ENCODE measurements at places on chromosomes 2 and 18. TPM values are rescaled to one million over a fixed set of nuclear protein-coding genes. Genes with fewer than 3 reads are reported as not detected.

KRTCAP3 gene
- 19.3 TPM for total RNA-seq

POTEI gene
- total RNA-seq = 1.9 TPM

- H3K36me3 ChIP-seq = no peaks in the 10 kb centered on the region
- H3K4me1 ChIP-seq = no peaks in the 10 kb centered on the region
- H3K27ac ChIP-seq = no peak overlapping the region
- no peak overlapping the region for H3K4me3 ChIP-seq
These were observed 45.7 kb upstream of the STK17B start for GRCh38 chr2:196217116-196217515.

GRCh38 chr2:195022508-195022830 lies 634.6 kb upstream of the SLC39A10 start:
- H3K4me3 ChIP-seq = no peak overlapping the region
- no peak for DNase-seq
- H3K27ac ChIP-seq = peak overlapping the region; percentile 36

DNA sequence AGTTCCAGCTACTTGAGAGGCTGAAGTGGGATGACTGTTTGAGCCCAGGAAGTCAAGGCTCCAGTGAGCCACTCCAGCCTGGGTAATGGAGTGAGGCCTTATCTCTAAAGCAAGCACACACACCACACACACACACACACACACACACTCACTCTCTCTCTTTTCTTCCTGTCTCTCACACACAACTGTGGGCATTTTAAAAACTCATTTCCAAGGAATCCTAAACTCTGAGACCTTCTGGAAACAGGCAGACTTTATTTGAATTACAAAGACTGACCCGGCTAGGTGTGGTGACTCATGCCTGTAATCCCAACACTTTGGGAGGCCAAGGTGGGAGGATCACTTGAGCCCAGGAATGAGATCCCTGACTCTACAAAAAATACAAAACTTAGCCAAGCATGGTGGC lies 21.3 kb downstream of the WDSUB1 start:
- H3K27me3 ChIP-seq = no peaks in the 10 kb centered on the region
- no peaks in the 10 kb centered on the region for H3K4me1 ChIP-seq
- DNase-seq = no peak
- no peaks in the 10 kb centered on the region for H3K36me3 ChIP-seq
- H3K4me3 ChIP-seq = no peak overlapping the region
- H3K27ac ChIP-seq = no peak overlapping the region

DNA sequence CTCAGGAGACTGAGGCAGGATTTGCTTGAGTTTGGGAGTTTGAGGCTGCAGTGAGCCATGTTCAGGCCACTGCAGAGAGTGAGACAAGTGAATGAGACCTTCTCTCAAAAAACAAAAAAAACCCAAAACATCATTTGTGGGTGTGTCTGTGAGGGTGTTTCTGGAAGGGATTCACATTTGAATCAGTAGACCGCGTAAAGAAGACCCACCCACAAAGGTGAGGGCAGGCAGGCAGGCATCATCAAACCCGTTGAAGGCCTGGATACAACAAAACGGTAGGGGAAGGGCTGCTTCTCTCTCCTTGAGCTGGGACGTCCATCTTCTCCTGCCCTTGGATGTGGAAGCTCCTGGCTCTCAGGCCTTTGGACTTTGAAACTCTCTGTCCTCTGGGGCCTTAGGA lies 25.4 kb downstream of the CDKL4 start:
- no peaks in the 10 kb centered on the region for H3K36me3 ChIP-seq
- no peak overlapping the region for H3K4me3 ChIP-seq
- H3K27ac ChIP-seq = no peak overlapping the region

DNA sequence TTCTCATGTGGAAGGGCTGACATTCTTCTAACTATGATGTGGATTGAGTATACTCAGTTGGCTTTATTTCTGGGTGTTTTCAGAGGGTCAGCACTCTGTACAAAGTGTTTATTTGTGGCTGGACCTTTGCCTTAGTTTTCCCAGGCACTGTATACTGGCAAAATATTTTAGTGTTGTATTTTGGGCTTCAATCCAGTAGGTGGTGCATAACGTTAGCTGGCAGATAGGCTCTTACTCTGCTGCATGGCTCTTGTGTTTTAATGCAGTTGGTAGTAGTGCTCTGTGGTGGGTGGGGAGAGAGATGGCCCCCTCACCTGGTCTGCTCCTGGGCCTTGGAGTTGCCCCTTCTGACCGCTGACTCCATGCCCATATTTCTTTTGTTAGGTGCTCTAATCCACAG lies 75.6 kb upstream of the REG3A start:
- H3K4me3 ChIP-seq = no peak overlapping the region
- H3K4me1 ChIP-seq = no peaks in the 10 kb centered on the region
- H3K27ac ChIP-seq = no peak overlapping the region
- H3K36me3 ChIP-seq = no peaks in the 10 kb centered on the region

DNA sequence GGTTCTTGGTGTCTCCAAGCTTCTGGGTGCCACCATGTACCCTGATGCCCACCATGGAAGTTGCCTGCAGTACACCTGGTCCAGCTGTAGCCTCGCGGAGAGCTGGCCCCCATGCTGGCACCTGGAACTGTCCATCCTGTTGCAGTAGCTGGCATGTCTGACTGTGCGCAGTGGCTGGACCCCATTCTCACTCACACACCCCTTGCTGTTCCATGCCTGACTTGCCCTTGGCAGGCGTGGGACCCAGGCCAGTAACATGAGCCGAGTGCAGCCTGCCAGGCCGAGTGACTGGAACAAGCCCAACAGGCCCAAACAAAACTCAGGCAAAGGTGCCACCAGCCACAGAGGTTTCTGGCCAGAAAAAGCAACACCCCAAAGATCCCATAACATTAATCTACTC lies 73.8 kb downstream of the NEURL3 start:
- no peaks in the 10 kb centered on the region for H3K4me1 ChIP-seq
- H3K27me3 ChIP-seq = no peaks in the 10 kb centered on the region
- H3K4me3 ChIP-seq = no peak overlapping the region
- no peaks in the 10 kb centered on the region for H3K36me3 ChIP-seq

- H3K36me3 ChIP-seq = no peaks in the 10 kb centered on the region
- DNase-seq = no peak
- no peak overlapping the region for H3K27ac ChIP-seq
These were observed 153.7 kb upstream of the KCTD1 start for GRCh38 chr18:26702086-26702485.

DNA sequence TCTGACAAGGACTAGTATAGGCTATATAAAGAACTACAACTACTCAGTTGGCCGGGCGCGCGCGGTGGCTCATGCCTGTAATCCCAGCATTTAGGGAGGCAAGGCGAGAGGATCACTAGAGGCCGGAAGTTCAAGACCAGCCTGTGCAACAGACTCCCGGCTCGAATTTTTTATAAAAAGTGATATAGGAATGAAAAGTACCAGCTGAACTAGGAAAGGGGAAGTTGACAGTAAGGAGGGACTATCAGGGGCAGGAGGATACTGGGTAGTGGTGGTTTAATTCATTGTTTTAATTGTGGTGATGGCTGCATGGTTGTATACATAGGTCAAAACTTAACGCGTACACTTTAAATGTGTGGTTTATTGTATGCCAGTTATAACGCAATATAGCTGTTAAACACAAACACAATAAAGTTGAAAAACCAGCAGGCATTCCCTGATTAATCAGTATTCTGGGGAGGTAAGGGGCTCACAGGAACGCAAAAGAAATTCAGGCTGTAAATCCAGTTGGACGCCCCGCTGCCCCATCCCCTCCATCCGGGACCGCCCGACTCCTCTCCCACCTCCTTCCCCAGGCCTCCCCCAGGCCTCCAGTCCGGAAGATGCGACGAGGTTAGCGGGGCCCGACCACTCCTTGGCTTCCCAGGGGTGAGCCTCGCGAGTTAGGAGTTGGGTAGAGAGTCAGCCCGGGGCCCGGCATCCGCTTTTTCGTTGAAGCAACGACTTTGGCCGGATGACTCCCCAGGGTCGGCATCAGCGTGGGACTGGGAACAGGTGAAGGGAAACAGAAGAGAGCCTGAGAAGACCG lies 746 bp upstream of the POLR1B start:
- peak; percentile 73 for DNase-seq
- peak overlapping the region; percentile 97 for H3K27ac ChIP-seq
- H3K36me3 ChIP-seq = no peaks in the 10 kb centered on the region
- peak overlapping the region; percentile 69 for H3K4me3 ChIP-seq
- no peaks in the 10 kb centered on the region for H3K27me3 ChIP-seq
